Muscle of back (tissue), 13 donors: ENCODE measurements at places on chromosomes 5 and 9. TPM values are rescaled to one million over a fixed set of nuclear protein-coding genes. Genes with fewer than 3 reads are reported as not detected.
A peak's percentile ranks its signal among the peaks of the same experiment; 100 is the strongest.

DNA sequence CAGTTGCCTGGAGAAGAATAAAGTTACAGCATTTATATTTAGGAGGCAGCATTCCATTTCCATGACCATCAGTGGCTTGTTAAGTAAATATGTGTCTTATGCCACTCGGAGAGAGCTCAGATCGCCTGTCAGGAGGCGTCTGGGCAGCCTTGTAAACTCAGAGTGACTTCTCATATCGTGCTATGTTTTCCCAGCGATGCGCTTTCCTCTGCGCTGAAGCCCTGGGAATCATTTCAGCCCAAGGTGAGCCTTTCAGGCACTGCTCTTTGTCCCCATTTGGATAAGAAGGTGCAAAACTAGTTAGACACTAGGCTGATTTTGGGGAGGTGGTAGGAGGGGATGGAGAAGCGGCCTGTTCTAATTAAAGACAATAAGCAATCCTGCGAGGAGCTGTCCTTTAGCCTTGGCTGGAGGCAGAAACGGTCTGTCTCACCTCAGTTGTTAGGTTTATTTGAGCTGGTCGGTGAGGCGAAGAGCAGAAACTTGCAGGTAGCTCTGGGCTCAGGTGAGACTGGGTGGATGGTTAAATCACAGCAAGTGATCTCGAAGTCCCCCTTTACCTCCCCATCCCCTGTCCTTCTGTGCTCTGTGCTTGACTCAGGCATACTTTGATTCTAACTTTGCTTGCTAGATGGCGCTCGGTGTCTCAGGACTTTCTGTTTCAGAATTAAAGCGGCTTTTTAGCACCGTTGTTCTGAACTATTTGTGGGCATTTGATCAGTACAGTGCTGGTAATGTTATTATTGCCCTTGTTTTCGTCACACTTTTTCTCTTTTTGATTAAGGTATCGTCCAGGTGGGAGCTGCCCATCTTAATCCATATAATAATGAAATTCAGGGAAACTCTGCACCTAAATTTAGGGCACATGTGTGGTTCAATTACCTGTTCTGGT is 24.6 kb downstream of the NR2F1 start:
- DNase-seq, result peak; percentile 43

- no peak for DNase-seq
Observed at GRCh38 chr5:152092580-152092979, 167.9 kb upstream of the GLRA1 start.

- no peak for DNase-seq
Observed at GRCh38 chr9:132447346-132447745, 37.3 kb downstream of the CFAP77 start.

- no peak for DNase-seq
Observed at GRCh38 chr9:34047864-34048726, 592 bp downstream of the UBAP2 start.

DNA sequence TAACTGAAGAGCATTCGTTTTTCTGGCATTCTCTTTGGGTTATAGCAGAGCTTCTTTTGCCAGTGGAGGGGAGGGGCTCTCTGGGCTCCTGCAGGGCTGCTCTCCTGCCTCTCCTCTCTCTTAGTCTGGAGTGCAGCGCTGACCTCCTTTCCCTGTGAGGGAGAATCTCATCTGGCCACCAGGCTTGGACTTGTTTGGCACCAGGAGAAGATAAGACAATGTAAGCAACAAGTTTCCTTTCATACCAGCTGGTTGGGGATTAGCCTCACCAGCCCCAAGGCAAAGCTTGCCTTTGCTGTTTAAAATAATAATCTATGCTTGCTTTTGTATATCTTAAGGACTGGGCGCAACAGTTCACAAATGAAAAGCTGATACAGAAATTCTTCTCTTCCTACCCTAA is 196.4 kb downstream of the TLE4 start:
- DNase-seq, result peak; percentile 11

DNA sequence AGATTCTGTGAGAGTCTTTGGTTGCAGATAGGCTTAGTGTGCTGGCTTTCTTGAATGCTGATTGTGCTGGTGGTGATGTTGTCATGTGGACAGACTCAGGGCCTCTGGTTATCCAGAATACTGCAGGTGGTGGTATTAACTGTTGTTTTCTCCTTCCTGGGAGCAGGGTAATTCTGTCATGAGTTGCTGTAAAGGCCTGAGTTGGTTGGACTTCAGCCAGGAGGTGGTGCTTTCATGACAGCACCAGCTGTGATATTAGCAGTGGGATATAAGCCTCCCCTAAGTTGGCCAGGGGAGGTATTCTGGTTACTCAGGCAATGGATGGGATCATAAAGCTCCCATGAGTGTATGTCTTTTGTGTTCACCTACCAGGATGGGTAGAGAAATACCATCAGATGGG is 16.4 kb upstream of the RNF180 start:
- no peak for DNase-seq

- no peak for DNase-seq
Observed at GRCh38 chr5:138831703-138832102, 43.4 kb downstream of the LRRTM2 start.

GRCh38 chr9:3332802-3333201 is 193.0 kb downstream of the RFX3 start:
- no peak for DNase-seq

GRCh38 chr9:75803130-75803529 is 87.3 kb upstream of the PCSK5 start:
- no peak for DNase-seq

GRCh38 chr5:55316837-55317236 is 9.0 kb downstream of the MTREX start:
- DNase-seq, result no peak

DRD1 gene
- polyA plus RNA-seq, result not detected

TAF1L gene
- not detected for polyA plus RNA-seq

- peak; percentile 86 for DNase-seq
Observed at GRCh38 chr5:111929867-111930266, 172.9 kb upstream of the NREP start.

DNA sequence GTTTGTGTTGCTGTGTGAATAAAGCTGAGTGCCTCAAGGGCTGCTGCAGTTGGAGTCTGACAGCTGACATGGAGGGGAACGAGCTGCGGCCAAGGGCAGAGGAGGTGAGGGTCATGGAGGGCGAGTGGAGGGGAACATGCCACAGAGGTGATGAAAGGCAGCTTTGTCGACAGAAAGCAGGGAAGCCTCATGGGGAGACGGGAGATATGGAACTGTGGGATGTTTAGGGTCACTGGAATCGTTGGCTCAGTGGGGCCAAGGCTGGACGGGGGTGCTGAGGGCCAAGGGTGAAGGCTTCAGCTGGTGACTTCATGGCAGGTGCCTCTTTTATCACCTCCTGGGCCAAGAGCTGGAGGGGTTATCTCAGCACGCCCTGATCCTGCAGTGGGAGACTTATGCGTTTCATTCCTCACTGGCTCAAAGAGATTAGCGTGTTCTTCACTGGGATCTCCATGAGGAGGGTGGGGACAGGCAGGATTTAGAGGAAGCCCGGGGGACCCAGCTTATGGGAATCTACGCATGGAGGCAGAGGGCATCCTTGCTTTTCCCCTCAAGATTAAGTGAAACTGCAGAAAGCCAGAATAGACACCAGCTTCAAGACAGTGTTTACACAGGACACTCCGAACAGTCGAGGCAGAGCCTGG is 42.2 kb downstream of the FAM240B start:
- no peak for DNase-seq

- no peak for DNase-seq
Observed at GRCh38 chr9:115999498-115999897, 154.1 kb upstream of the PAPPA start.

SPATA31E1 gene
- 0.05 TPM for polyA plus RNA-seq

FST gene
- polyA plus RNA-seq, result 47.7 TPM

PCDHAC1 gene
- polyA plus RNA-seq, result not detected

- DNase-seq, result no peak
Observed at GRCh38 chr5:76325876-76326491, 77.1 kb upstream of the IQGAP2 start.
